ENCODE measurements at places on chromosomes 5 and 9.

DNA sequence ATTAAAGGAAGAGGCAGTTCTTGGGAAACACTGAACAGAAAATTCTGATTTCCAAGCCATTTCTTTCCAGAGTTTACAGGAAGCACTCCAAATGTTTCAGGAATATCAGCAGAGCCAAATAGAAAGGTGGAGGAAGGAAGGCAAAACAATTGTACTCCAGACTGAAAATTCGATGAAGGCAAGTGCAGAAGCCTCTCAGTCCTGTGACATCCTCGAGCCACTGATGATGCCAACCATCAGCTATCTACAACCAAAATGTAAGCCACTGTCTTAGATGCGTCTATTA is 2.2 kb downstream of the LMAN2 start:
- no peak for DNase-seq

DNA sequence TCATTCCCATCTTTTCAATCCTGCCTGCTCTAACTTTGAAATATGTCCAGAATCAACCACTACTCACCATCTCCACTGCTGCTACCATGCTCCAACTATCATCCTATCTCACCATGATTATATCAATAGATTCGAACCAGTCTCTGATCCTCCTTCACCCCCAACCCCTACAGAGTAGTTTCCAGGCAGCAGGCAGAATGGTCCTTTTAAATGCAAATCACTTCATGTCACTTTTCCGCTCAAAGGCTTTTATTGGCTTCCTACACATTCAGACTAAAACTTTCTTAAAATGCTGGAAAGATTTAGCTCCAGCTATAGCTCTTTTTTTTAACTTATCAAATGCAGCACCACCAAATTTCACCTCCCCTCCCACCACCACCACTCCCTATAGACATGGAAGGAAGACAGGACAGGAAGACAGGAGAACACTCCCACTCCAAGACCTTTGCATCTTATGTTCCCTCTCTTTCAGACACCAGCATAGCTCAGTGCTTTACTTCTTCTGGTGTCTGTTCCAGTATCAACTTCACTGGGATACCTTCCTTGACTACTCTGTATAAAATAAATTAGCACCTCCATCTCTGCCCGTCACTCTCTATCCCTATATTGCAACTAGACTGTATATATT is 9.9 kb upstream of the PPP2R2B start:
- no peak for DNase-seq

DNA sequence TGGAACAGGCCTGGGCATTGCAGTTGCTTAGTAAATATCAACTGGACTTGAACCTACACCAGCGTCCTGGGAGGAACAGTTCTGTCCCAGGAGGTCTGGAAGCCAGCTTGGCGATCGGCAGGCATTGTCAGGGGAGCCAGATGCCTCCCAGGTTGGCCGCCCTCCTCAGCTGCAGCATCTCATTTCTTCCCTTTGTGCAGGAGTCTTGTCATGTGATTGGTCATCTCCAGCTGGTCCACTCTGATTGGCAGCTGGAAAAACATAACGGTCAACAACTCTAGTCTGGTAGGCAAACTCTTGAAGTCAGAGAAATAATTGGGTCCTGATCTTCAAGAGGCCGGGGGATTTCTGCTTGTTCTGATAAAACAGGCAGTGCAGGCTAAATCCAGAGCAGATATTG is 29.6 kb upstream of the NCS1 start:
- no peak for DNase-seq

GRCh38 chr9:123614306-123615263 is 258.6 kb downstream of the CRB2 start:
- DNase-seq: no peak

- no peak for DNase-seq
Observed at GRCh38 chr9:126049896-126050604, 276.6 kb upstream of the MVB12B start.

GRCh38 chr9:1522219-1522767 is 472.1 kb downstream of the DMRT2 start:
- DNase-seq: no peak

- DNase-seq: no peak
Observed at GRCh38 chr9:84932915-84933527, 263.5 kb downstream of the NTRK2 start.

- DNase-seq: no peak
Observed at GRCh38 chr5:79236362-79236969, 535 bp downstream of the JMY start.

DNA sequence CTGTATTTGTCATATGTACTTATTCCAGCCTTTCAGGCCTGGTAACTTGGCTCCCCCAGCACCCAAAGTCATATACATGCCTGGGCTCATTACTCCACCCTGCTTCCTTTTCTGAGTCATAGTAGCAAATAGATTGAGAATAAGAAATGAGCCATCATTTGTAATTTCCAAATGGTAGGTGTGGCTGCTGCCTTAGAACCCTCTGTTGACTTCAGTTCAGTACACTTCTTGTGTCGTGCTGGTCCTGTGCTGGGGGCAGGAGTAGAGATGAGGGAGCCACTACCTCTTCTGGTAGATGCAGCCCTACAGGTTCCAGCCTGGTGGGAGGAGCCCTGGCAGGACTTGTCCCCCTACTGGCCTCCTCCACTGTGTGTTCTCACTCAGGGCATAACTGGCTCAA is 11.1 kb downstream of the GM2A start:
- no peak for DNase-seq

- DNase-seq: no peak
Observed at GRCh38 chr9:110599468-110599867, 19.9 kb upstream of the SVEP1 start.

- DNase-seq: no peak
Observed at GRCh38 chr9:36217256-36217968, 26.7 kb downstream of the CLTA start.

- DNase-seq: no peak
Observed at GRCh38 chr5:161471211-161471950, 75.1 kb downstream of the GABRB2 start.

- DNase-seq: no peak
Observed at GRCh38 chr5:95909738-95910137, 51.9 kb downstream of the ELL2 start.

DNA sequence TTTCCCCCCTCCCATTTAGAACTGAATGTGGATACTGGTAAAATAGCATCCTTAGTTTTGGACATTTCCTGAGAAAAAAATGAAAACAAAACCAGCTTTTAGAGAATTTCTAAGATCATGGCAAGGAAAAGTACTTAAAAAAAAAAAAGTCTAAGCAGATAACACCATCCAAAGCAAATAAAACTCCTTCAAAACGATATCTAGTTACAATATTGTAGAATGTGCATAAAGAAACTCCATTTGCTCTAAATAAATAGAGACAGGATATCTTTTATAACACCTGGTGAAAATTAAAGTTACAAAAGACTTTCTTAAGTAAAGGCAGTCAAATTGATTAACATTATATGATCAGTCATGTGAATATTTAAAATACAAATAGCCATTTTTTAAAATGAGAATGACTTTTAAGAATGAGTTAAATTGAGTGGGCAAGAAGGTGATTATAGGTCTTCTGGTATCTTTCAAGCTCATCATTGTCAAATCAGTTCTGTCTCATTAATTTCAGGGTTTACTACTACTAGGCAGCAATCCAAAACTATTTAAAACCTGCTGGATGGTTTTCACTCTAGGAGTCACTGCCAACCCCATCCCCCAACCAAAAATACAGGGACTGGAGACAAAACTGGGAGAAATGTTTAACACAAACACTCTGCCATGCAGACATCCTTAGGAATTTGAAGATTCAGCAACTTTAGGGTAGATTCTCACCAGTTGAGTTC is 382.6 kb downstream of the ADGRV1 start:
- DNase-seq: no peak

DNA sequence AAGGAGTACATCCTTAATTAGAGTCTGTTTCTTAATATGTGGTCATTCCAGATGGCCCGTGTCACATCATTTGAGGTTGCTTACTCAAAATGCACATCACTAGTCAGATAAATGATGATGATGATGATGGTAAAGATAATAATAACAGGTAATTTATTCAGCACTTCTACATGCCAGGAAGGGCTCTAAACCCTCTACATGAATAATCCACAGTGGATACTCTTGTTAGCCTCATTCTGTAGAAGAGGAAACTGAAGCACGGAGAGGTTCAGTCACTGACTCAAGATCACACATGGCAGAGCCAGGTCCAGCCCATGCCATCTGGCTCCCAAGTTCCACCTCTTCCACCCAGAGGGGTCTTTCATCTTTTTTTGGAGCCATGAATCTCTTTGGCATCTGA is 11.7 kb downstream of the SH3PXD2B start:
- DNase-seq: no peak

GRCh38 chr9:120212853-120213200 is 367.1 kb downstream of the CDK5RAP2 start:
- no peak for DNase-seq

Measured in tibial artery (tissue), 4 donors.